ENCODE measurements at places on chromosomes 4 and X. TPM values are rescaled to one million over a fixed set of nuclear protein-coding genes. Genes with fewer than 3 reads are reported as not detected.
A peak's percentile ranks its signal among the peaks of the same experiment; 100 is the strongest.

The JCHAIN gene
- not detected for total RNA-seq

The ZCCHC12 gene
- not detected for total RNA-seq

The DRD5 gene
- not detected for total RNA-seq

The IL2 gene
- total RNA-seq, result not detected

- peaks cover 59% of the 10 kb centered on the region for H3K4me1 ChIP-seq
- no peaks in the 10 kb centered on the region for H3K27me3 ChIP-seq
- DNase-seq, result no peak
- no peak overlapping the region for H3K4me3 ChIP-seq
These were observed 4.6 kb downstream of the TXK start for GRCh38 chr4:48129307-48130014.

GRCh38 chr4:48634688-48635308 lies 144.7 kb downstream of the ZAR1 start:
- H3K27ac ChIP-seq, result 0 out of 2 replicates have a peak overlapping the region, but pooled peaks have one; percentile 7
- no peaks in the 10 kb centered on the region for H3K27me3 ChIP-seq
- peaks cover 15% of the 10 kb centered on the region for H3K4me1 ChIP-seq

DNA sequence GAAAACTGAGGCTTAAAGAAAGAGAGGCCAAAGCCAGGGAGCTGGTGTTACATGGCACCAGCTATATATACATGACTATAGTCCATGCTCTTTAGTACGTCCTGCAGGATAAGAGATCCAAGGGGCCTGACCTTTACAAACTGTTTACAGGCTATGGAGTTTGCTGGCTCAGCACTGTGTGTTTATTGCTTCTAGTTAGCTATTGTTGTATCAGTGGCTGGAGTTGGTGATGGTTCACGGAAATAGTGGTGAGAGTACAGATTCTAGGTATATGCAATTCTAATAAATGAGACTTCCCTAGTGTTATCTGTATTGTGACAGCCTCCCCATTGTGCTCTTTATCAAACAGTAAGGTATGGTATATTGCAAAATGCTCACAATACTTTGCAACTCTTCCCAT lies 46.5 kb downstream of the REPS2 start:
- DNase-seq, result no peak
- no peaks in the 10 kb centered on the region for H3K4me1 ChIP-seq
- H3K27ac ChIP-seq, result no peak overlapping the region
- H3K36me3 ChIP-seq, result no peaks in the 10 kb centered on the region
- no peak overlapping the region for H3K4me3 ChIP-seq

DNA sequence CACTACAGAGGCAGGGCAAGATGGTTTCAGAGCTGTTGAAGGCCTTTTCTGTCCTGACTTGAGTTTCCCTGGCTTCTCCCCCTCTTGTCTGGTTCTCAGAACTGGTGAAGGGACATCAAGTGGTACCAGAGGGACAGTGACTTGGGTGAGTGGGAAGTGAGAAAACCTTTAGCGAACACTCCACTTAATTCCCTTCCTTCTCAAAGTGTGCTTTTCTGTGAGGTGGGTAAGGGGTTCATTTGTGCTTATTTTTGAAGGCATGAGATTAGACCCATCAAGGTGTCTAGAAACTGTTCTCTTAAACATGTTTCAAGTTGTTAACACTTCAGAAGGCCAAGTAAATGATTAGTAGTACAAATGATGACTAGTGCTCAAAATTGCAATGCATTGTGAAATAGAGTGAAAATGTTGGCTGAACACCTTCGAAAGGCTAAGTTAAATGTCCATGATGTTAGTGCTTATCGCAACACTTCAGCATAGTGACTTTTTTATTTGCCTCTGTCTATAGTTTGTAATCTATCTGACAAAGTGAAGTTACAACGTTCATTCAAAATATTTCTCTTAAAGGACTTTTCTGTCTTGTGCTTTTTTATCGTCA lies 2.8 kb downstream of the AREG start:
- DNase-seq, result no peak
- no peak overlapping the region for H3K4me3 ChIP-seq
- no peaks in the 10 kb centered on the region for H3K27me3 ChIP-seq
- no peak overlapping the region for H3K27ac ChIP-seq

Data from PC-9 (cell line).